NCI-H187 treated with DMSO at 0.1 percent for 48 hours (cell line): ENCODE measurements at places on chromosomes 7 and 10.

- DNase-seq = no peak
Observed at GRCh38 chr7:91533996-91534395, 269.8 kb downstream of the FZD1 start.

GRCh38 chr10:63521416-63522276, 445 bp downstream of the REEP3 start:
- no peak for DNase-seq

- DNase-seq = no peak
Observed at GRCh38 chr7:84949067-84949466, 237.8 kb downstream of the SEMA3D start.

DNA sequence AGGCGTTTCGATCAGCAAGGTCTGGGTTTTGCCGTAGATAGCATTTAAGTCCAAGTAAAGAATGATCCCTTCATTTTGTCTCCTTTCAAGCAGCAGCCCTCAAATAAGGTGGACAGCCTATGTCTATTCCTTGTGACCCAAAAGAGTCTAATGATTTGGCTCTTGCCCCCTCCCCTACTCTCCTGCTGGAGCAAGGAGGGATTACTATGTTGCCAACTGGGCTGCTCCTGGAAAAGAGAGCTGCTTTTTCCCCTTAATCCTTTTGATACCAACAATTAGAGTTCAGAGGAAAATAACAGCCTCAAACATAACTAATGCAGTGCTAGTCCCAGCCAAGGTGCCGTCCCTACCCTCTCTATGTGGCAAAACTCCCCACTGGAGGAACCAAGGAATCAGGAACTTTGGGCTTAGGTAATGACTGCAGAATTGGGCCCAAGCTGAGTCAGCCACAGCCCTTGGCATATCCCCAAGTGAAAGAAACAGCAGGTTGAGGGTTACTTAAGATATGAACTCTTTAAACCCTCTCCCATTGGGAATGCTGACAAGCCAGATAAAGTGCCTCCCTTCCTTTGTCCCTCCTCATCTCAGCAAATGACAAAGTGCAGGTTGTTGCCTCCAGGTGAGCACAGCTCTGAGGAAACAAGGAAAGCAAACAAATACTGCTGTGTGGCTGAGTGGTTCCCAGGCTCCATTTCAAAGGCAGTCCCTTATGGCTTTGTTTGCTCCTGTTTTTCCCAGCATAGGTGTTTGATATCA, 643.7 kb downstream of the INHBA start:
- DNase-seq = no peak

GRCh38 chr7:142802301-142802700, 31.5 kb downstream of the PRSS2 start:
- no peak for DNase-seq

- DNase-seq = no peak
Observed at GRCh38 chr10:125689955-125690569, 7.1 kb upstream of the TEX36 start.

- DNase-seq = no peak
Observed at GRCh38 chr10:122468926-122469781, 7.8 kb downstream of the HTRA1 start.

DNA sequence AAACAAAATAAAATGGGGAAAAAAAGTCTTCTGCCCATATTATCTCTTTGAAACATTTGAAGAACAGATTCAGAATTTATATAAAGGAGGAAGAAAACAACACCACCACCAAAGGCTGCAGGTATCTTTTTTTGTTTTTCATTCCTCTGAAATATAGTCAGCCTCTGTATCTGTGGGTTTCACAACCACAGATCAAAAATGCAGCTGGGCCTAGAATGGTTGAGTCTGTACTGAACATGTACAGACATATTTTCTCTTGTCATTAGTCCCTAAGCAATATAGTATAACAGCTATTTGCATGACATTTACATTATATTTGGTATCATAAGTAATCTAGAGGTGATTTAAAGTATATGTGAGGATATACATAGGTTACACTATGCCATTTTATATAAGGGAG, 559.7 kb upstream of the LRRN3 start:
- no peak for DNase-seq

- no peak for DNase-seq
Observed at GRCh38 chr10:77526868-77527617, 110.6 kb downstream of the KCNMA1 start.

DNA sequence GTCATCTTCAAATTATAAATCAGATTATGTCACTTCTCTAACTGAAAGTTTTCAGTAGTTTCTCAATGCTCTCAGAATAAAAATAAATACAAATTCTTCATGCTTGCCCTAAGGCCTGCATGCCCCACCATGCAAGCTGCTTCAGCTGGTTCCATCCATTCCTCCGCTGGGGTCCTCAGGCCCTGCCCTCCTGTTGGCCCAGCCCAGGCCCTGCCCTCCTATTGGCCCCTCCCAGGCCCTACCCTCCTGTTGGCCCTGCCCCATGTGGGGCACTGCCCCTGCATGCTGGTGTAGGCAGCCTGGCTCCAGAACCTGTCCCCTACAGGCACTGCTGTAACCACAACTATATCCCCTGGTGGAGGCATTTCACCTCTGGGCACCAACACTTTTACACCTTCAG, 109.3 kb upstream of the TCERG1L start:
- DNase-seq = no peak

DNA sequence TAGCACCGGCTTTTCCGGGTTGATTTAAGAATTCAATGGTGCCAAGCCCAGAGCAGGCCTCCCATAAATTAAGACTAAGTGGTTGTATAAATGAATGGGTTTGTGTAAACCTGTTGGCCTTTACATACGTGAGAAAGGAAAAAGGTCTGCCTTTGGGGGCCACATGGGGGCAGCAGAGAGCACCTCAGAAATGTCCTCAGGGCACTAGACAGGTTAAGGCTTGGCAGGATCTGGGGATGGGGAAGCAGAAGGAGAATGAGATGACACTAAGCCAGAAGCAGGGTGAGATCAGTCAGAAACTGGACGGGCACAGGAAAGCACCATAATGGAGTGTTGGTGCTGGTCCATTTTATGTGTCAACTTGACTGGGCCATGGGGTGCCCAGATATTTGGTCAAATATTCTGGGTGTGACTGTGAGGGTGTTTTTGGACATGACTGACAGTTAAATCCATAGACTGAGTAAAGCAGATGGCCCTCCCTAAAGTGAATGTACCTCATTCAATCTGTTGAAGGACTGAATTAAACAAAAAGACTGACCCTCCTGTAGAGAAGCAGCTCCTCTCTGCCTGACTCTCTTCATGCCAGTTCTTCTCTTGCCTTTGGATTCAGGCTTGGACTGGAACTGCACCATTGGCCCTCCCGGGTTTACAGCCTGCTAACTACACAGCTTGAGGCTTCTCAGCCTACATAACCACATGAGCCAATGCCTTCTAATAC, 58.9 kb downstream of the FRMPD2 start:
- DNase-seq = no peak

DNA sequence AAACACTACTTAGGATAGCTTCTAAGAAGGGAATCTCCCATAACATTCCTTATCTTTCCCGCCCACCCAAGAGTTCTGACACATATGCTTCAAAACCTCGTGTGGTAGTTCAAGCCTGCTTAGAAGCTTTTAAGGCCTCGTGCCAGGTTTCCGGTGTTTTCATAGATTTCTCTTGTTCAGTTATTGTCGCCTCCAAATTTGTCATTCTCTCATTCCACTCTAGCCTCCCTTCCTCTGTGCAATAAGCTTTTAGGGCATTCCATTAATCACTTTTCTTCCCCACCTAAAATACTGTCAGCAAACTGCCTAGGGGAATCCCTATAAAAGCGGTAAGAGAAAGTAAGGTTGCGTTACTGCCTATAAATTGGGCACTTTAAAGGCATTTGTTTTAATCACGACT, 718 bp upstream of the BPGM start:
- no peak for DNase-seq

DNA sequence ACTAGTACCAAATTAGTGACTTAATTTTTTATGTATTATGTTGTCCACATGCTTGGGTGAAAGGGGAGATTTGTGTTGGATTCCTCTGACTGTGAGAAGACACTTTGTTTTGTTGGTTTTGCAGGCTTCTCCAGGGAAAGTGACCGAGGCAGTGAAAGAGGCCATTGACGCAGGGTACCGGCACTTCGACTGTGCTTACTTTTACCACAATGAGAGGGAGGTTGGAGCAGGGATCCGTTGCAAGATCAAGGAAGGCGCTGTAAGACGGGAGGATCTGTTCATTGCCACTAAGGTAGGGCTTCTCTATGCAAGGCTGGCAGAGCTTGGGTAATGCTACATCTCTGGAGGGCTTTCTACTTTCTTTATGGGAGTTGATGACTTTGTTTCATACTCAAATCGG, 4.5 kb downstream of the AKR1E2 start:
- DNase-seq = no peak

DNA sequence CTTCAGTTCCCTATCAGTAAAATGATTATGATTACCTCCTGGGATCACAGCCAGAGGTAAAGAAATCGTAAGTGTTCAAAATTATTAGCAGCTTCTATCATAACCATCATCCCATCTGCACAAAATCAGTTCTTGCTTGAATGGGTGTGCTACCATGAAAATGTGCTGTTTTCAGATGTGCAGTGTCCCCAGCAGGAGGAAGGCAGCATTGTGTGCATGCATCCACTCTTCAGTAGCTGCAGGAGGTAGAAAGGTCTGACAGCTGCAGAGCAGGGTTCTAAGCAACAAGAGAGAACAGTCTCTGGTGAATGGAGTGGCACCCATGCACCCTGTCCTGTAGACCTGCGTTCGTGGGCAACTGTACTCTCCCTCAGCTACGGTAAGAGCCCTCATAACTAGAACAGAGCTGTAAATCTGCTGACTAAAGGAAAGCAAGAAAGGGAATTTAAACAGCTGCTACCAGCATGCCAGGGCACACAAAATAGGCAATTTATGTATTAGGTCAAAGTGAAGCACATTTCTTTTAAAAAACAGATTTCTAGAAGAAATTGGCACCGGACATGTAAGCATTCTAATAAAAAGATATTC, 21.2 kb downstream of the VSTM2A start:
- no peak for DNase-seq

GRCh38 chr10:88848499-88848898, 3.1 kb downstream of the ANKRD22 start:
- DNase-seq = no peak

DNA sequence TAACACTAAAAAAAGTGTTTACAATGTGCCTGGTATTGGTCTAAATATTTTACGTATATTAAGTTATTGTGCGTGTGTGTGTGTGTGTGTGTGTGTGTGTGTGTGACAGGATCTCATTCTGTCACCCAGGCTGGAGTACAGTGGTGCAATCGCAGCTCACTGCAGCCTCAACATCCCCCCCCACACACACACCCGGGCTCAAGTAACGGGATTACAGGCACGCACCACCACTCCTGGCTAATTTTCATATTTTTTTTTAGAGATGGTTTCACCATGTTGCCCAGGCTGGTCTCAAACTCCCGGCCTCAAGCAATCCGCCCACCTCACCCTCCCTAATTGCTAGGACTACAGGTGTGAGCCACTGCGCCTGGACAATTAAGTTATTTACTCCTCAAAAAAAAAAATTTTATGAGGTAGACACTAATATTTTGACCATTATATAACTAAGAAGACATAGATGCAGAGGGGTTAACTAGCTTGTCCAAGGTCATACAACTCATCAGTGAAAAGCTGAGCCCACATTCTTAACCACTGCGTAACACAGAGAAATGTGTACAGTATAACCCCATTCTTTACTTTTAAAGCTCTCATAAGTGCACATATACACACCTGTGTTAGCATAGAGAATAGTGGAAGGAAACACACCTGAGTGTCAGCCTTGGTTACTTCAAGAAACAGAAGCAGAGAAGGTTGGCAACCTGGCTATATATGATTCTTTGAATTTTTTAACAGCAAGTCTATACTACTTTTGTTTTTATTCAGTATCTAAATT, 35.0 kb downstream of the DNAJC12 start:
- no peak for DNase-seq

DNA sequence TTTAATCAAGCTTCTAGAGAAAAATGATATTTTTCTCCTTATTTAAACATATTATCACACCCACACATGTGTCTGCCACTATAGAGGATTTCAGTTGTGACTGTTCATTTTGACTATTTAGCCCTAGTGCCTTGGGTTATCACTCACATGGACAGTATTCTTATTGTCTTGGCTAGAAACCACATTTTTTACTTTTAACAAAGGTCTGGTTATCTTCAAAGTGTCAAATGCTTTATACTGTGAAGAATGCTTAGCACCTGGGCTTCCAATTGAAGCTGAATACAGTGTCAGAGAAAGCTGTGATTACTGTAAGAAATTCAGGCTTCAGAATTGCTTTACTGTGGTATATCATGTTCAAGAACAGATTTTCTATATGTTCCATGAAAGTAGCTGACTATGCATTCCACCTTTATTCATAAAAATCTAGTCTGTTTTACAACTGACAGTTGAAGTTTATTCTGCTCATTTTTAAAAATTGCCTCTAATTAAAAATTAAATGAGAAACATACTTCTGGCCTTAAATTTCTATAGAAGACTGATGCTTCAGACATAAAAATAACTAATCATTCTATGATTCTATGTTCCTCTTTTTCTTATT, 278.6 kb downstream of the SEMA3D start:
- DNase-seq = no peak

DNA sequence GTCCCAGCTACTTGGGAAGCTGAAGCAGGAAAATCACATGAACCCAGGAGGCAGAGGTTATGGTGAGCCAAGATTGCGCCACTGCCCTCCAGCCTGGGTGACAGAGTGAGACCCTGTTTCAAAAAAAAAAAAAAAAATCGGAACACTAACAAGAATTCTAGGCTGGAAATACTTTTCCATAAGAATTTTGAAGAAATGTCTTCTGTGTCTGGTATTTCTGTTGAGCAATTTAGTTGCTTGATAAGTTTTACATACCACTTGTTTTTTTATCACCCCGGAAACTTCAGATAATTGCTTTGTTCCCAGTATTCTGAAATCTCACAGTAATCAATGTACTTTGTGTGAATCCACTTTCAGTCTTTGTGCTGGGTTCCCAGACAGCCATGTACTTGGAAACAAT, 25.8 kb downstream of the BZW2 start:
- no peak for DNase-seq

DNA sequence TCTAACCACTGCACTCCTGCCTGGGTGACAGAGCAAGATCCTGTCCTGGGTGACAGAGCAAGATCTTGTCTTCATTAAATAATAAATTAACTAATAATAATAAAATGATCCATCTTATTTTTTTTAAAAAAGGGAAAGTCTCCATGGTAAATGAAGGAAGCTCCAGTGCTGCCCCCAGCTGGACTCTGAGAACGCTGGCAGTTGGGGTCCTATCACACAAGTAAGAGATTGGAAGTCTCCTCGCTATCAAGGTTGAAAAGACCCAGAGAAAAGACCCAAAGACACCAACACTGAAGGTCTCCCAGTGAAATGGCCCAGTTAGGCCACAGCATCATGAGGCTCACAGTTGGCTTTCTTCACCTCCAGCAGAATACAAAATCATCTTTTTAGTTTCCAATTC, 13.8 kb upstream of the C10orf67 start:
- no peak for DNase-seq

- DNase-seq = no peak
Observed at GRCh38 chr10:124681091-124681490, 63.1 kb downstream of the FAM53B start.

DNA sequence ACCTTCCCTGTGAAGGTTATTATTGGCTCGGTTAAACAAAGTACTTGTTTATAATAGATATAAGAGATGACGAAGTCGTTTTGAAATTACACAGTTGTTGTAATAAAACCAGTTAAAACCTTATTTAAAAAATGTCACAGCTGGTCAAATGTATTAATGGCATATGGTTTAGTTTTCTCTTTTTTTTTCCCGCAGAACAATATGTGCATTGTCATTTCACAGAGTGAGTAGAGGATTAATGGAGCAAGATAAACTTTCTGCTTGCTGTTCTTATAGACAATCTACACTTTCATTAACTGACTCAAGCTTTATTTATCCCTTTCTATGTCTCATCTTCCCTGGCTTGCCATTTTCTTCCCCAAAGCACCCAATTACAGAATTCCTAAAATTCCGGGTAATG, 404.3 kb upstream of the NPVF start:
- no peak for DNase-seq
